ENCODE measurements at places on chromosomes 7 and 10. TPM values are rescaled to one million over a fixed set of nuclear protein-coding genes. Genes with fewer than 3 reads are reported as not detected.

Gene RASSF4
- total RNA-seq: 38.8 TPM

Gene CREB3L2
- total RNA-seq: 89.1 TPM

Gene SLC13A1
- not detected for total RNA-seq

Gene GPR141
- total RNA-seq: 5.6 TPM

Gene TAS2R5
- 6.8 TPM for total RNA-seq

Gene CALHM3
- total RNA-seq: not detected

Gene CADPS2
- 37.9 TPM for total RNA-seq

Gene ITGB8
- total RNA-seq: 29.7 TPM

Gene ZNF117
- total RNA-seq: 100 TPM

Gene EXOSC1
- total RNA-seq: 28.7 TPM

Gene GRM8
- total RNA-seq: 0.83 TPM

Gene CPVL
- 18.1 TPM for total RNA-seq

Gene MALRD1
- total RNA-seq: 17.9 TPM

Gene CELF2
- 91.1 TPM for total RNA-seq

Gene SPDYE16
- total RNA-seq: not detected

Gene OR6B1
- total RNA-seq: not detected

Gene YWHAG
- 74.4 TPM for total RNA-seq

Gene C10orf67
- total RNA-seq: 0.68 TPM

Gene SCART1
- total RNA-seq: 4.8 TPM

Gene EIF5AL1
- total RNA-seq: 0.14 TPM

Gene DLD
- 66.9 TPM for total RNA-seq

Gene CLCN1
- total RNA-seq: not detected

Gene EPHB6
- total RNA-seq: 18.5 TPM

Gene LIPK
- total RNA-seq: not detected

Gene IL2RA
- total RNA-seq: 1.2 TPM

Gene SPDYE6
- not detected for total RNA-seq

Gene BTBD16
- not detected for total RNA-seq

Gene WAPL
- 67.8 TPM for total RNA-seq

Gene MCM10
- 1.8 TPM for total RNA-seq

Gene ZNF800
- total RNA-seq: 34.8 TPM

Gene CHAT
- total RNA-seq: not detected

Gene GPR22
- not detected for total RNA-seq

Gene SPDYE5
- total RNA-seq: not detected

Gene CYP2C9
- total RNA-seq: 0.80 TPM

Gene STEAP4
- total RNA-seq: 108 TPM

Gene MMP21
- 0.21 TPM for total RNA-seq

Gene MKRN1
- 104 TPM for total RNA-seq

Gene ANXA11
- total RNA-seq: 97.7 TPM

Gene CPA5
- total RNA-seq: not detected

Gene CAV1
- total RNA-seq: 616 TPM

Gene CYP3A4
- 0.37 TPM for total RNA-seq

Gene ACTL6B
- total RNA-seq: not detected

Gene AKR1C8
- total RNA-seq: 0.46 TPM

Gene PNLIPRP2
- total RNA-seq: not detected

Gene SLC26A3
- not detected for total RNA-seq

Gene ASAH2
- total RNA-seq: 3.7 TPM

Gene SUMF2
- total RNA-seq: 141 TPM

Gene LMOD2
- not detected for total RNA-seq
